T follicular helper cell (primary cell): ENCODE measurements at places on chromosomes 6 and 20.

- no peak for DNase-seq
Observed at GRCh38 chr20:59350330-59351156, 50.1 kb downstream of the EDN3 start.

GRCh38 chr6:24915641-24916040 lies 20.1 kb downstream of the RIPOR2 start:
- DNase-seq, result no peak

- DNase-seq, result no peak
Observed at GRCh38 chr20:42379385-42379784, 761.2 kb upstream of the CHD6 start.

- DNase-seq, result no peak
Observed at GRCh38 chr20:20552076-20552475, 160.4 kb downstream of the RALGAPA2 start.

- DNase-seq, result no peak
Observed at GRCh38 chr6:155222506-155222905, 41.3 kb upstream of the CLDN20 start.

- no peak for DNase-seq
Observed at GRCh38 chr6:128598571-128598970, 78.2 kb upstream of the PTPRK start.

DNA sequence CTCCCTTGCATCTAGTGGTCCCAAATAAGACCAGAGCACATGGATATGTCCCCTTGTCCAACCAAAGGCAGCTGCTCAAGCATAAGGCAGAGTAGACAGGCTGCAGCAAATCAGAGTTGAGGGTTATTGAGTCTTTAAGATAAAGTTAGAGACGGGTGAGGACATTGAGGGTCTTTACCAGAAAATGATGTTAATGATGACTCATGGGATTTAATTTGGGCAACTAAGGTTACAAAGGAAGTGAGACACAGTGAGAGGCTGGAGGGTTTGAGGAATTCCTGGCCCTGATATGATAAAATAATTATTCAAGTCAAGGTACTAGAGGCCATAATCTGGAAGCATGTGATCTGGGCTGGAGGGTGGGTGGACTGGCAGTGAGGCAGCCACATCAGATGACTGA lies 133.6 kb downstream of the ALDH8A1 start:
- no peak for DNase-seq

DNA sequence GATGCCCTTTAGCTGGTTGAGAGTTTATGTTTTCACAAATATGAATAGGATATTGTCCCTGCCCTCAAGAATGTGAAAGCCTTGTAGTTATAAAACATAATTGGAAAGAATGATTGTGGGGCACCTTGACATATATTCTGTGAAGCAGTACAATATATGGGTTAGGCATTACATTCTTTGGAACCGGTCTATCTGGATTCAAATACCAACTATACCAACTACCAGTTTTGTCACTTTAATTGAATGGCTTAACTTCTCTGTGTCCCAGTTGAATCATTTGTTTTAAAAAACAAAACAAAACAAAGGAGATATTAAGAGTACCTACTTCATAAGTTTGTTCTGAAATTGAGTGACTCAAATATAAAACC lies 146.5 kb downstream of the TBC1D32 start:
- no peak for DNase-seq

DNA sequence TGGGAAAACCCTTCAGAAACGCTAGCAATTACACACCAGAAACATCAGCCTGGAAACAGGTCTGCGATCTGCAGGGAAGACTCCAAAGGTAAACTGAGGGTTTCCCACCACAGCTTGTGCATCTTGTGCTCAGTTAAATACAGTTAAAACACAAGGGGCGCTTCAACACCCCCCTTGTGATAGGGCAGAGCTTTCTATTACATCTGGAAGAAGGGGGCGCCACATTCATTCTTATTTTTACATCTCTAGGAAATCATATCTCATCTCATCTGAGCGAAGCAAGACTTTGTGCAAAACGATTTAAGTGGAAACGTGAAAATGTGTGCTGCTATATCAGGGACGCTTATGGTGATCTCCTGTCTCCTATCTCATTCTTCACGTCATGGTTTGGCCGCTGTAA lies 58.5 kb downstream of the PRND start:
- DNase-seq, result no peak

DNA sequence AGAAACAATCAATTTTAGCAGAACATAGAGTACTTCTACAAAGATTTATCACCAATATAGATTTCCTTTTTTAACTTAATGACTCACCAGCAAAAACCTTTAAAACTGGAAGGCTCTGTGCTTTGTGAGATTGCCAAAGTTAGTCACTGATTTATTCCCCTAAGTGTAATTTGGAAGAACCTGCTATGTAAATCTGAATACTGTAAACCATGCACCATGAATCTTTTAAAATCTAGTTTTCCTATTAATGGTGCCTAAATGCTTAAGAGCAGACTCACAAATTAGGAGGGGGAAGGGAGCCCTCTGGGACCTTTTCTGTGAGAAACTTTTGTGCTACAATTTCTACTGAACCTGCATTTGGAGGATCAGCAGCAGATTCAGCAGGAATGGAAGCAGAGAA lies 57.8 kb upstream of the PNRC1 start:
- DNase-seq, result no peak

GRCh38 chr20:39412091-39412490 lies 449.9 kb downstream of the DHX35 start:
- DNase-seq, result no peak

GRCh38 chr20:43341511-43341910 lies 116.2 kb upstream of the SRSF6 start:
- no peak for DNase-seq
